ENCODE measurements at places on chromosomes 6 and 20.

GRCh38 chr6:50047026-50047425 lies 2.7 kb downstream of the DEFB112 start:
- no peak for DNase-seq

- DNase-seq, result no peak
These were observed 20.5 kb downstream of the THBS2 start for GRCh38 chr6:169233181-169233580.

DNA sequence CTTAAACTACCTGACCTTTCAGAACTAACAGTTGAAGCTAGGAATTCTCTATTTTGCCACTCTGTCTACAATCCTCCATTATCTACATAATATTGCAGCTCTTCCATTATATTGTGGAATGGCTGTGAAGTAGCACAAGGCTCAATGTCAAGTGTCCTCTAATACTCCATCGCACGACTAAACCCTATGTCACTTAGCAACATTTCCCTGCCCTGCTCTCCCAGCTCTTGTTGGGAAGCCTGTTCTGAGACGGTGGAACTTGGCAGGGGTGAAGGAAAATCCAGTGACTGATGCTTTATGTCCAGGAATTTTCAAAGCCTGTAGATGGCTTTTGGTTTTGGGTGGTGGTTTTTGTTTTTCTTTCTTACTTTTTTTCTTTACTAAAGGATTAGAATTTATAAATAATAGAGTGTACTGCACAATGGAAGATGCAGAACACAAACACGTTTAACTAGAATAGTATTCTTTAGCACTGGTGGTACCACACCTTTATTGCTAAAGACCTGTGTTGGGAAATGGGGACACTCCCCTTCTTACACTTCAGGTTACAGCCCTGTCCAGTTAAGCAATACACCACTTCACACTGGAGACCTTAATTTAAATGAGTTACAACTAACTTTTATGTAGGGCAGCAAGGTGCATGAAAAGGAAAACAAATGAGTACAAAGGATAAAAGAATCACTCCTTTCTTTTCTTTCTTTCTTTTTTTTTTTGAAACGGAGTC lies 20.7 kb upstream of the AMD1 start:
- DNase-seq, result no peak

- no peak for DNase-seq
These were observed 28.4 kb downstream of the UQCC2 start for GRCh38 chr6:33683051-33683571.

DNA sequence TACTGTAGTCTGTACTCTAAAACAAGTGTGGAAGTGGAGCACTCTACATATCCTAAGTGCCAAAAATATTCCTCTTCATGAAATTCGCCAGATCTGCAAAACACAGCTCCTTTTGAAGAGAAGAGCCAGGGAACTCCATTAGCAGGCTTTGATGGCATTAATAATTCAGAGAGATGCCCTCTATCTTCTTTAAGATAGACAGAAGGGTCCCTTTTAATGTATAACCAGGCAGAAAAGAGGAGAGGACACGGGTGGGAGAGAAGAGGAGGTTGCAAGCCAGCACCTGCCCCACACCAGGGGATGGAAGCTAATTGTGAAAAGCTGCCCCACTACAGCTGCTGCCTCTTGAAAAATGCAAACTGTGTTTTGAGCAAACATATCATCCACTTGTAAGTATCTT lies 3.7 kb upstream of the RFPL4B start:
- DNase-seq, result no peak

DNA sequence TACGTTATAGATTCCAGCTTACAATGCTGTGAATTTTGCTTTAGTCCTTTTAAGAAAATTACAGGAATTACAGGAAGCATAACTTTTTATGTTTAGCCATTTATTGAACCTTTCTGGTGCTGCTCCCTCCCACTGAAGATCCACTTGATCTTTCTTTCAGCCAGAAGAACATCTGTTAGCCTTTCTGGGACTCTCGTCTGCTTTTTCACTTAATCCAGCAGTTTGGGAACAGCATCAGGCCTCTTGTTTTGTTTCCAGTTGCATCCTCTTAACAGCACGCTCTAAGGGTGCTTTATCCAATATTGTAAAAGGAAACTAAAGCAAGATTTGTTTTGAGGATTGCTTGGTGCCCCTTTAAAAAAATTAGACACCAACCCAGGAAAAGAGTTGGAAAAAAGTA lies 10.3 kb upstream of the CYP24A1 start:
- DNase-seq, result no peak

DNA sequence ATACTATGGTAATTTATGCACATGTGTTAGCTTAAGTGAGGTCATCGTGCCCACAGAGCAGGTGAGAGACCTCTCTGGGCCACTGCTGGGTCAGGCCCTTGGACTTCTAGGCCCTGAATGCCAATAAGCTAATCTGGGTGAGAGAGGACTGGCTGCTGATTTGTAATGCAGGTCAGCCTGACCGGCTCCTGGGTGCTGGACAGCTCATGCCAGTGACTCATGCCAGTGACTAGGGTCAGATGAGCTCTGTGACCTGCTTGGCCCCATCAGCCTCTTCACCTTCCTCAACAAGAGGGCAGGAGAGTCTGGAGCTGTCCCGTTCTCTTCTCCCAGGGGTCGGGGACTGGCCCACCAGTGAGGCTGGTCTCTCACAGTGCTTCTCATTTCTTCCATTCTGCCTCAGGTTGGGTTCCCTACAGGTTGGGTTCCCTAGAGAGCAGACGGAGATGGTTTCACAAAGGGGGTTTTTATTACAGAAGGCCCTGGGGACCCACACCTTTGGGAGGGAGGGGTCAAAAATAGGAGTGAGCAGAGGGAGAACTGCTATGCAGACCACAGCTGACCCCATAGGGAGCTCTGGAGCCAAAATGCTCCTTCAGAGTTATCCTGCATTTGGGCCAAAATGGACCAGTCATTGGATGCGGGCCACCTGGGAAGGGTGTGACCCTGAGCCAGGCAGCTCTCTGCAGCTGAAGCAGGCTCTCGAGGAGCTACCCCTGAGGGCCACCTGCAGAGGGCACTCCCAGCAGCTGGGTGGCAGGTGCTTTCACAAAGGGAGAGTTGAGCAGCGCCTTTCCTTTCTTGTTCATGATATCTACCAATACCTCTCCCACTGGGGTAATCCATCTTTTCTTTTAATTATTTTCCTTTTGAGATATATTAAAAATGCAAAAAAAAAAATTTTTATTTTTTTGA lies 2.2 kb upstream of the OXT start:
- peak; percentile 71 for DNase-seq

GRCh38 chr20:46324960-46325703 lies 16.8 kb upstream of the CDH22 start:
- DNase-seq, result peak; percentile 18

GRCh38 chr20:44151621-44152416 lies 35.2 kb downstream of the JPH2 start:
- no peak for DNase-seq

DNA sequence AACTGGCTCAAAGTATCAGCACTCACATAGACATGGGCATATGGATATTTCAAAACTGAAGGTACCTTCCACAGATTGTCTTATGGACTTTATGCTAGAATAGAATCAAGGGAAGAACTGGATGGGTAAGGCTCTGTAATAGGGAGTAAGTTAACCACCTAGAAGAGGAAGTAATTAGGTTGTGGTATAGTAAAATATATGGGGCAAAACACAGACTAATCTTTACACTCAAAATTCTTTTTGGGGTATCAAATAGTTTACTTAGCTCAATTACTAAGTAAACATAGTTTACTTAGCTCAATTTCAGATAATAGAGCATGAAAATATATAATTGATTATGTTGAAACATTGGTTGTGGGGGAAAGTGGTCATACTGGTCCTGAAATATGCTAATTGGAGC lies 94.2 kb upstream of the ATXN1 start:
- DNase-seq, result no peak

- peak; percentile 72 for DNase-seq
These were observed 267.6 kb upstream of the FAM83B start for GRCh38 chr6:54579011-54579410.

DNA sequence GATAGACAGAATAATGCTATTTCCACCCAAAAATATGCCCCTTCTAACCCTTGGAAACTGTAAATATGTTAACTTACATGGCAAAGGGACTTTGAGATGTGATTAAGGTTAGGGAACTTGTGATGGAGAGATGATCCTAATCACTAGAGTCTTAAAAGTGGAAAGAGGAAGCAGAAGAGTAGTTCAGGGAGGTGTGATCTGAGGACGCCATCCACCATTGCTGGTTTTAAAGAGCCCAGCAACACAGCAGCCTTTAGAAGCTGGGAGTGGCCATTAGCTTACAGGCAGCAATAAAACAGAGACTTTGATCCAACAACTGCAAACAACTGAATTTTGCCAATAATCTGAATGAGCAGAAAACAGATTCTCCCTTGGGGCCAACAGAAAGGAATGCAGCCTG lies 30.6 kb downstream of the ZNF311 start:
- no peak for DNase-seq

DNA sequence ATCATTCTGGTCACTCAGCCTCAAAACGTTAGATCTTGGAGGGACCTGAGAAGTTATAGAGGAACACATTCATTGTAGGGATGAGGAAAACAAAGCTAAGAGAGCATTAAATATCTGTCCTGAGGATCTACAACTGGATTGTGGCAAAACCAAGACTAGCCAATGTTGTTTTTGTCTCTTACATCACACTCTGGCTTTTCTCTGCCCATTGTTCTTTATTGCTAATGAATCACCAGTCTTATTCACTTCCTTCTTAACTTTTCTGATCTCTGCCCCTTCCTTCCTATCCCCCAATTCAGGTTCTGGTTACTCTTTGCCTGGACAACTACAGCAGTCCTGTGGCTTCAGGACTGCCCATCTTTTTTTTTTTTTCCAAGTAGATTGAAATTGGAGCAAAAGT lies 57.0 kb upstream of the PREP start:
- peak; percentile 54 for DNase-seq
